SK-N-SH (cell line): ENCODE measurements at places on chromosomes 7 and 10. TPM values are rescaled to one million over a fixed set of nuclear protein-coding genes. Genes with fewer than 3 reads are reported as not detected.

The MACC1 gene
- polyA plus RNA-seq = not detected in 2 replicates

GRCh38 chr10:70441895-70442309, 421 bp upstream of the NODAL start:
- no peak for DNase-seq

- DNase-seq = no peak
These were observed 48.5 kb upstream of the PPP2R2D start for GRCh38 chr10:131852176-131852822.

DNA sequence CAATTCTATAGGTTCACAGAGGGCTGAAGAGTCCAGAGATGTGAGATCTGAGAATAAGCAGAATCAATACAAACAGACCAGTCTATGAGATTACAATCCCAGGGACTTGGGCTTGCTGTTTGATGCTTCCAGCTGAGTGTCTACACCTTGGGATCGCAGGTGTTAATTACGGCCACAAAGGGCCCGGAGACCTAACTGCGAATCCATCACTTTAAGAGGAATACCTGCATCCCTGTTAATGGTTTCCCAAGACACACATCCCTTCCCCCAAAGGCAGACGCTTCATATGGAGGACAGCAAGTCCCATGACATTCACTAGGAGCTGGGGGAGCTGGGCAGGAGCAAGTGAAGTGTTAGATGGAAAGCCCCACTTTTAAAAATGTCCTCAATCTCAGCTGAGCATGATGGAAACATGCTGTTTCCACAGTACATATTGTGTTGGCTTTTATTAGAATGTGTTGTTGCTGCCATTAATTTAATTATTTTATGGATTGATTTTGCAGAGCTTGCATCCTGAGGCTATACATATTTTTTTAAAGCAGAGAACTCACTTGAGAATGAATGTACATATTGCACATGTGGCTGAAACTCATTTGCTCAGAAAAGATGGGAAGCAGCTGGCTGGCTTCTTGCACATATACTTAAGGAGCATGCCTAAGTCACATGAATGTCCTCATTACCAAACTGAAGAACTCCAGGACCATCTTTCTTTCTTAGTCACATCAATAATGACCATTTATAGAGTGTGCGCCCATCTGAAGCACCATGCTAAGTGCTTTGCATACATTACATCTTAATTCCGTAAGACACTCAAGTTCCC, 151.3 kb downstream of the NEBL start:
- DNase-seq = no peak

The CH25H gene
- not detected in 2 replicates for polyA plus RNA-seq

- no peak for DNase-seq
These were observed 34.1 kb upstream of the OCM2 start for GRCh38 chr7:98024075-98024474.

- no peak for DNase-seq
These were observed 63.7 kb upstream of the CREB5 start for GRCh38 chr7:28348636-28349035.
